Hepatocyte (in vitro differentiated cells): ENCODE measurements at places on chromosomes 1 and 21.

DNA sequence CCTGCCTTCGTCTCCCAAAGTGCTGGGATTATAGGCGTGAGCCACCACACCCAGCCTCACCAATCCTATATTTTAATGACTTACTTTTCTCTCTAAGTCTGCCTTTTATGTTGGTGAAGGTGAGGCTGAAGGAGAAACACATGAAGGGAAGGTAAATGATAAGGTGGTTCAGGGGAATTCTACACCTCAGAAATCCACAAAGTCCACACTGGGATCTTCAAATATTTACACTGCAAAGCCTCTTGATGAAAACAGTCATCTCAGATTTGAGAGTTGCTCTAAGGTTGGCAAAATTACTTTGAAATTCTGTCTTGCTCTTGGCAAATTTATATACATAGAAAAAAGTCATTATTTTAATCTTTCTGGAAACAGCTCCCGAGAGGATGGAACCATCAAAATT is 42.0 kb upstream of the CACHD1 start:
- DNase-seq, result peak; percentile 8

DNA sequence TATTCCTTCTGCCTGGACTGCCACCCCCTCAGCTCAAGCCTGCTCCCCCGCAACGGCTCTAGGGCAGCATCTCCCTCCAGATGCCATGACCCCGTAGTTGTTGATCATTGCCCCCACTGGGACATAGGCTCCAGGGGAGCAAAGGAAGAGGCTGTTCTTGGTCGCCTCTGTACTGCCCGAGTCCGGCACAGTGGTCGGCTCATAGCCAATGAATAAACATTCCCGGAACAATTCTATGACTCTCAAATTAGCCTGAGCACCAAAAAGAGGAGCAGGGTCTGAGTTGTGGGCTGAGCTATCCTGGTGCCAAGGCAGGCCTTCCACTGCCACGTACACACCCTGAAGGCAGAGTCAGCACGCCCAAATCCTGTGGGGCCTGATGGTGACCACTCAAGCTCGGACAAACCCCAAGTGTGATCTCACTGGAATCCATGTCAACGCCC is 33.1 kb downstream of the CAPZB start:
- DNase-seq, result no peak

DNA sequence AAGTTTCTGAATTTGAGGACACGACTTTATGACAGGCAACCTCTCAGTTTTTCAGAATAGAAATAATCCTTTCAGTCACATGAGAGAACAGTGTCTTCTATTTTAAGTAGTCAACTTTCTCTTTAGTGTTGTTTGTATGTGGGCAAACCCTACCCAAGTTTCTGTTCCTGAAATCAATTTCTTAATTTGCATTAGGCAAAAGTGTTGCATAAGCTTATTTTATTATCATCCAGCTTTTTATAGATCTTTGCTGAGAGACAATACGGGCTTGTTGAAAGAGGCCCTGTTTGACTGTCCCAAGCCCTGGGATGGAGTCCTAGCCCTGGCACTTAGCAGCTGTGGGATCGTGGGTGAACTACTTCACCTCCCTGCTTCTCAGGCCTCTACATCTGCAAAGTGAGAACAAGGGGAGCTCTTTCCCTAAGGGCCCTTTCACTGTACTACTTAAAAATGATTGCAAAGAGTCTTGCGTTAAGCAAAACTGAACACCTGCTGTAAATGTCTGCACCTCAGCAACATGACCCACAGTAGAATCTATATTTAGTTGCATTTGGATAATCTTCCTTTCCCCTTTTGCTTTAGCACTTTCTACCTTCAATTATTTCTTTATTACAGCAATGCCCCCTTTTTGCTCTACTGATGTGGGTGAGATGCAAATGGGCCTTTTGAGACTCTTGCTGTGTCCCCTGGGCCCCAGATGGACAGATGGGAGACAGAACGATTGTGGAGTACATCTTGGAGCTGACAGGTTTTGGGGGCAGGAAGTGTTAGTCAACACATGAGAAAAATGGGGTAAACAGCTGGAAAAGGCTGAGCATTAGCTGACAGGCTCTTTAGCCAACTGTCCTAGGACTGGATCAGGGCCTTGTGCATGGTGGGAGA is 41.0 kb upstream of the SCAF4 start:
- DNase-seq, result no peak

- no peak for DNase-seq
Measured at GRCh38 chr1:164716992-164717703, 158.2 kb downstream of the PBX1 start.

DNA sequence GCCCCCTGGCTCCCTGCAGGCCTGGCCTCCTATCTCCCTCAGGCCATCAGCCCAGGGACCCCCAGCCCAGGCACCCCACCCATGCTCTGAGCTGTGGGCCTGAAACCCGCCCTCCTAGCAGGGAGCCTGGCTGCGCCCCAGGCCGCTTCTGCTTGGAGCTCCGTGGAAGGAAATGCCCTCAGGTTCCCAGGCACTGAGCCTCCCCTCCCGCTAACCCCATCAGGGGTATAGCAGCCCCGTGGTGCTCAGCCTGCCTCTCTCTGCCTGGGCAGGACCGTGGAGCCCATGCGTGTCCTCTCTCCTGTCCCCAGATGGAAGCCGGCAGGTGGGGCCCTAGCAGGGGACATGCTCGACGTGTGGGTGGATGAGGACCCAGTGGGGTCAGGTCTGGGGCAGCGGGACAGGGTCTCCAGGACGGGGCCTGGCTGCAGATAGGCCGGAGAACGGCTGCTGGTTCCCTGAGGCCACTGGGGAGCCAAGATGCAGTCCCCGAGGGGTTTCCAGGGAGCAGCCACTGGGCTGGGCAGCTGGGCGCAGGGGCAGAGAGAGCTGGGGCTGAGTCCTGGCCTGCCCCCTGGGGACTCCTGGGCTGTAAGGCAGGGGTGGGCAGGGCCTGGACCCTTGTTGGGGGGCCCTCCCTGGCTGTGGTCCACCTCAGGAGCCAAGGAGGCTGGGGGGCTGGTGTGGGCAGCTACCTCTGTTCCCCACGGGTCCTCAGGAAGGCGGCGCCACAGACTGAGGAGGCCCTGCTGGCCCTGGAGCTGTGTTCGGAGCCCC is 75.5 kb downstream of the MORN1 start:
- no peak for DNase-seq

DNA sequence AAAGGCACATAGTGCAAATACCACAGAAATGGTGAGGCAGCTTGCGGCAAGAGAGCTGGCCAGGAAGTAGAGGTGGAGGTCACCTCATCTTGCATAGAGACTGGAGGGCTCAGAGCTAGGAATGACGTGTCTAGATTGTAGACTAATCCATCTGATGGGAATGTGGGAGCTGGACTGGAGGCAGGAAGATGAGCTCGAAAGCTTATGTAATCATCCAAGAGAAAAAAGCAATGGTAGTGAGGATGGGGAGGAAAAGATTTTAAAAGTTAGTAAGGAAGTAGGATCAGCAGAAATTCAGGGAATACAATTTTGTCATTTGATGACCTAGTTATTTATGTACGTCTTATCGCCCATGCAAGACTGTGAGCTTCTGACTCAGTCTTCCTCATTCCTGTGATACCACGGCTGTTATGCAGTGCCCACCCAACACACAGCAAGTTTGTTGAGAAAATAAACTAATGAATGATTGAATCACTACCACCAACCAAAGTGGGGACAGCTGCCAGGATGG is 123.9 kb downstream of the RRAGC start:
- DNase-seq, result no peak

DNA sequence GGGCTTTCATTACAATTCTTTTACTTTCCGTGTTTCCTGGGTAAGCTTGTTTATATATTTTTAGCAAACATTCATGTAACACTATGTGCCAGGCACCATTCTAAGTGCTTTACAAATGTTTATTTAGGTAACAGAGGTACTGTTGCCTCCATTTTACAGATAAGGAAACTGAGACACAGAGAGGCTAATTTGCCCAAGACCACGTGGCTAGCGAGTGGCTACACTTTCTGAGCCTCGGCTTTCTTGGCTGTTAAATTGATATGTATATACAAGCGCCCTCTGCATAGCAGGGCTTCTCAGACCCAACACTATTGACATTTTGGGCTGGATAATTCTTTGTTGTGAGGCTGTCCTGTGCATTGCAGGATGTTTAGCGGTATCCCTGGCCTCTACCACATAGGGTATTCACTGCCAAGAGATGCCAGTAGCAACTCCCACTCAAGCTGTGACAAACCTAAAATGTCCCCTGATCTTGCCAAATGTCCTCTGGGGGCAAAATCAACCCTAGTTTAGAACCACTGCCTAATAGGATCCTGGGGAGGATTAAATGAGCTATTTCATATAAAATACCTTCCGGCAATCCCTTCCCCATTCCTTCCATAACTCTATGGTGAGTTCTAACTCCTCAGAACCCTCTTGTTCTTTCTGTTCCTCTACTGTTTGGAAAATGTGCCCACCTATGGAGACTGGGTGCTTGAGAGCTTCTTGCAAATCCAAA is 17.2 kb upstream of the ID3 start:
- no peak for DNase-seq

DNA sequence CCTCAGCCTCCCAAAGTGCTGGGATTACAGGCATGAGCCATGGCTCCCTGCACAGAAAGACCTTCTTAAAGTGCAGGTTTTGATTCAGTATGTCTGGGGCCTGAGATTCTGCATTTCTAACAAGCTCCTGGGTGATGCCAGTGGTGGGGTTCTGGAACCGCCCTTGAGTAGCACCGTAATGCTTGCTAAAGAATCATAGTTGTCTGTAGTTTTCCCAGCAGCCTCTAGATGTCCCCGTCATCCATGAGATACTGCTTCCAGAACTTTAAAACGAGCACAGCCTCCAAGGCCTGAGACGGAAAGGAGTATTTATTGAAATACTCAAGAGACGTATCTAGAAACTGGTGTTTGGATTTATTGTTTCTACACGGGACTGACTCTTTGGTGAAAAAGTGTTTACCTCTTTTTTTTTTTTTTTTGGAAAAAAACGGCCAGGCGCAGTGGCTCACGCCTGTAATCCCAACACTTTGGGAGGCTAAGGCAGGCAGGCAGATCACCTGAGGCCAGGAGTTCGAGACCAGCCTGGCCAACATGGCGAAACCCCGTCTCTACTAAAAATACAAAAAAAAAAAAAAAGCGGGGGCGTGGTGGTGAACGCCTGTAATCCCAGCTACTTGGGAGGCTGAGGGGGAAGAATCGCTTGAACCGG is 2.6 kb upstream of the TOR3A start:
- peak; percentile 85 for DNase-seq

- no peak for DNase-seq
Measured at GRCh38 chr21:14321042-14321441, 61.9 kb downstream of the HSPA13 start.

DNA sequence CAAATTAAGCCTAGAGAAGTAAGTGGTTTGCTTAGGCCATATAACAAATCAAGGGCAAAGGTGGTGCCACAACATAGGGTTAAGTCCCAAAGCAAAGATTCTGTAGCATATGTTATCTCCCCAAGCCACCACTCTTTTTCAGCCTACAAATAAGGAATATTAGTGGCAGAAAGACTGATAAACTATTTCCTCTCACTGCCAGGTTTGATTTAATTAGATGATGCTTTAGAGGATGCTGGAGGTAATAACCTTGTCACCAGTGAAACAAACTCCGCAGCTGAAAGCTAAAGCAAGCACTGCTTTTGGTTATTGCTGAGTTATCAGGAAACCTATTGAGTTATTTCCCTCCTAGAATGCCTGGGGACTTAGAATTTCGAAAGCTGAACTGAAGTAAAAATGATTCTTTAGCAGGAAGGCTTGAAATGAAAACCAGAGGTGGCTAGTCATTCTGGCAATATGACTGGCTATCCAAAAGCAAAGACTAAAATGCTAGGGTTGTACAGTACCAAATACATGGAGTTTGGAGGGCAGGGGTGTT is 145.2 kb downstream of the SYT2 start:
- no peak for DNase-seq

DNA sequence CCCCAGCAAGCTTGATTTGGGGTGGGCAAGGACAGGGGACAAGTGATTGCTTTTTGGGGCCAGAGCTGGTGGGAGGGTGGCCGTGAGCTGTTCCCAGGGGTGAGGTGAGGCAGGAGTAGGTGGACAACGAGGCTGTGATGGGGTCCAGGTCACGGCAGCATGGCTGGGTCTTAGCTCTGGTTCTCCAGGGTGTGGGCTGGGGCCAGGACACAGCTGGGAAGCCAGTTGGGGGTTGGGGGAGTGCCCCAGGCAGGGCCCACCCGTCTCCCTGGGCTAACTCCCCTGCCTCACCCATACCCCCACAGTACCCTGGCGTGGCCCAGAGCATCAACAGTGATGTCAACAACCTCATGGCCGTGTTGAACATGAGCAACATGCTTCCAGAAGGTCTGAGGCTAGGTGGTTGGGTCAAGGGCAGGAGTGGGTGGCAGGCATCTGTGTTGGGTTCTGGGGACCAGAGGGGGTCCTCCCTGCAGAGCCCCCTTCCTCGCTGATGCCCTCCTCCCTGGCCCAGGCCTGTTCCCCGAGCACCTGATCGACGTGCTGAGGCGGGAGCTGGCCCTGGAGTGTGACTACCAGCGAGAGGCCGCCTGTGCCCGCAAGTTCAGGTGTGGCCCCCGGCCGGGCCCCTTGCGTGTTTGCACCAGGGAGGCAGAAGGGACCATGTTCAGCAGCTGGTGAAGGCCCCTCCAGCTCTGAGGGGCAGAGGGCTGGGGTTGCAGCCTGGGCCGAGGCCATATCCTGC is 43.3 kb downstream of the COQ8A start:
- DNase-seq, result no peak

DNA sequence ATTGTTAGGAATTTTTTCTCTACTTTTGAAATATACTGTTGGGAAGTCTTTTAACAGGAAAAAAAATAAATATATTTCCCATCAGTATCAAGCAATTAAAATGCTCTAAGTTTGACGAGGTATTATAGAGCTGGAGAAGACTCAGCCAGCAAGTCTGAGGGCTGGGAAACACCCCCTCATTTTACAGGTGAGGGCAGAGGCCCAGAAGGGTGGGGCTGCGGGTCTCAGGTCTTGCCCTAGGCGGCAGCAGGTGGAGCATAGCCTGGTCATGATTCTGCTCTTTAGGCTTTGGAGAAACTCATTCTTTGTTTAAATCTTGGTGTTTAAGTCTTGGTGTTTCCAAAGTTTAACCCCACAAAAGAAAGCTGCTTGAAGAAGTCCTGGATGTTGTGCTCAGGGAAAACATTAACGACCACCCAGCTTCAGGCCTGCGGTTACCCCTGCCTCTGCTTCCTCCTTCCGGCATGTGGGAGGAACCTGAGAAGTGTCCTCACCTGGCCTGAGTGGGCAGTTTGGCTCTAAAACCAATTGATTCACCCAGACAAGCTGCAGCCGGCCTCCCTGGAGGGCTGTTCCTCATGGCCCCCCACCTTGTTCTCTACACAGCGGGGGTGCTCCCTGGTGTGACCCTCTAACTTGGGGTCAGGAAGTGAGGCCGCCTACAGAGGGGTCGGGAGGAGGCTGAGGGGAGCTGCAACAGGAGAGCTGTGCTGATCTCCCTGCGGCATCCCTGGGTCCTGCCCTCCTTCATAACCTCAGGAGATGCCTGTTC is 41.7 kb downstream of the OLFML2B start:
- DNase-seq, result no peak

DNA sequence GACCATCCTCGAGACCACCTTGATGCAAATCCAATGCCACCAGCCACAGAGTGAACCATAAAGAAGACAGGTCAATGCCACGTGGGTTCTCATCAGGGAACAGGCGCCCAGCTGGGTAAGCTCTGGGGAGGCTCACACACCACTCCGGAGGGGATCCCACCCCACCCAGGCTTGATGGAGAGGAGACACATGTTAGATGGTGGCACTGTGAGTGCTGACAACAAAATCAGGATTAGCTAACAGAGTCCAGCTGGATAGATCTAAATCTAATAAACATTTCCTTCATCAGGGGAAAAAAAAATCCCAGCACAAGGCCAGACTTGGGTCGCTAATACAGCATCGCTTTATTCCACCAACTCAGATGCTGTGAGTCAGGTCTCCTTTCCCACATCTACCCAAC is 132.2 kb upstream of the TNR start:
- DNase-seq, result no peak

- no peak for DNase-seq
Measured at GRCh38 chr1:1852619-1853414, 38.1 kb downstream of the GNB1 start.
